ENCODE measurements at places on chromosomes 6 and 20. TPM values are rescaled to one million over a fixed set of nuclear protein-coding genes. Genes with fewer than 3 reads are reported as not detected.

GRCh38 chr6:68194846-68195478, 440.1 kb upstream of the ADGRB3 start:
- DNase-seq: peak; percentile 53

GRCh38 chr6:34897716-34898115, 8.7 kb downstream of the ANKS1A start:
- DNase-seq: no peak

- no peak for DNase-seq
These were observed 14.2 kb downstream of the SLC52A3 start for GRCh38 chr20:753897-754635.

PRPH2 gene
- total RNA-seq: 2.2 TPM

DNA sequence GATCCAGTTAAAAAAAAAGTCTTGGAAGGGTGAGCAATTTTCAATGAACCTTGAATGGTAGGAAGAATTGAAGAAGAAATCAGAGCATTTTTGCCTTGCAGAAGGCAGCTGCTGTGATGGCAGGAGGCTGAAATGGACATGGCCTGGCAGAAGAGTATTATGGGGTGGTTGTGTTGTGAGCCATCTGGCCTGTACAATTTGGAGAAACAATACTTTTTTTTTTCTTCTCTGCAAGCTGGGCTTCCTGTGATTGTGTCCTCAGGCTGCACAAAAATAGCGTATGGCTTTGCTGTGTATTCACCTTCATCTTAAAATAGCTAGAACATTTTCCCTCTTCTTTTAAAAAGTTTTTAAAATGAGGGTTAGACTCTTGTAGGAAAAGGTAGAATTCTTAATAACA, 21.4 kb downstream of the SYCP2L start:
- DNase-seq: no peak

- DNase-seq: no peak
These were observed 395.4 kb upstream of the SOX4 start for GRCh38 chr6:21198032-21198640.

GRCh38 chr20:16216227-16216913, 356.9 kb downstream of the KIF16B start:
- no peak for DNase-seq

DNA sequence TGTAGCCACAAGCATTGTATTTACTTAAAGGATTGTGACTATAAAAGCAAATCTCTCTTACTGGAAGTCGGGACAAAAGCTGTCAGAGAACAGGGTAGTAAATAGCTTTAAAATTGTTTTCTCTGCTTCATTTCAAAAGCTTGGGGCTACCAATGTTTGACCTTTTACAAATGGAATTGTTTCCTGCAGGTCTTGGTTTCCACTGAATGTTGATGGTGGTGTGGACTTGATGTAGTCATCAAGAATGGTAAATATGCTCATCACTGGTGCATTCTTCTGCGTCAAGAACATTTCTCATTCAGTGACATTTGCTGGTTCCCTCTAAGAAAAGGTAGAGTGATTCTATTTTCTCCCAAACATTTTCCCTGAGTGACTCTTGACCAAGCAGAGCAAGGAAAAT, 435.4 kb upstream of the KHDRBS2 start:
- DNase-seq: no peak

- peak; percentile 92 for DNase-seq
These were observed 72.3 kb downstream of the BTBD9 start for GRCh38 chr6:38567436-38567835.

GRCh38 chr6:3290149-3290930, 31.6 kb downstream of the PSMG4 start:
- DNase-seq: peak; percentile 36

- no peak for DNase-seq
These were observed 37.8 kb downstream of the TAF8 start for GRCh38 chr6:42088101-42088591.

DNA sequence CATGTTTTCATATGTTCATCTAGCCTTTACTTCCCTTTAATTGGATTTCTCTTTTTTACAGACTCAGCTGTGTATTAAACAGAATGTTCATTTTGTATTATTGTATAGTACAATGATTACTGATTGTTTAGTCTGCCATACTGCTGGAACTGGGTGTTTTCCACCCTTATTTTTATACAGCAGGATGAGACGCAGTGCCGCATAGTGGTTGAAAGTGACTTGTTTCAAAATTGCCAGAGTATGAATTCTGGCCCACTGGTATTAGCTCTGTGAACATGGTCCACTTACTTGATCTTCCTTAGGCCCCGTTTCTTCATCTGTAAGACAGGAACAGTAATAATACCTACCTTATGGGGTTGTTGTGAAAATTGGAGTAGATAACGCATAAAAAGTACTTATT, 22.1 kb downstream of the AFDN start:
- no peak for DNase-seq

DNA sequence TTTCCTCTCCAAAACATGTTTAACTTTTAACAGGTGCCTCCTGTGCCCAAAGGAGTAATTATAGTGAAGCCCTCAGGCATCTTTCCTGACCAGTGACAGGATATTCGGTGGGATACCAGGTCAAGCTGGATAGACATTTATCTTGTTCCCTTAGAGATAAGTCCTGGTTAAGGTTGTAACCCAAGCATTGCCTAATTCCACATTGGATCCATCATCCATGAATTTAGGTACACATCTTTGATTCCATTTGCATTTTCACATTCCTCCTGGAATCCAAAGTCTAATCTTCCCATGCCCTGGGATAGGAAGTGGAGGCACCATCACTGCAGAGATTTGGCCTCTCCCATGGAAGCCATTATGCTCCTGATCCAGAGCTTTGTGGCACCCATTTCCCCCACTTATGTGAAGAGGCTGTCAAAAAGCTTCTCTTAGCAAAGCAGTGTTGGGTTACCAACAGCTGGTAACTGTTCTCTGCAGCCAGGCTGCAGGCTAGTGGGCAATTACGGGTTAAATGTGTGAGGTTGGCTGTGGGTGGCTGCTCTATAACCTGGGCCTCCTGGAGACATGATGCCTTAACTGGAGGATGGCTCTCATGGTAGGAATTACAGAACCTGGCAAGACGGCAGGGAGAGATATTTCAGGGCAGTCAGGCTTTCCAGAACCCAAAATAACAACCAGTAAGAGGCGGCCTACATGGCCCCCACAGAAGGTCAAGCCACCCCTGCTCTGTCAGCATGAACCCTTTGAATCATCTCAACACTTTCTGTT, 96.9 kb upstream of the VGLL2 start:
- DNase-seq: no peak

SNAI1 gene
- total RNA-seq: 8.9 TPM

COX4I2 gene
- total RNA-seq: 2.5 TPM

DNA sequence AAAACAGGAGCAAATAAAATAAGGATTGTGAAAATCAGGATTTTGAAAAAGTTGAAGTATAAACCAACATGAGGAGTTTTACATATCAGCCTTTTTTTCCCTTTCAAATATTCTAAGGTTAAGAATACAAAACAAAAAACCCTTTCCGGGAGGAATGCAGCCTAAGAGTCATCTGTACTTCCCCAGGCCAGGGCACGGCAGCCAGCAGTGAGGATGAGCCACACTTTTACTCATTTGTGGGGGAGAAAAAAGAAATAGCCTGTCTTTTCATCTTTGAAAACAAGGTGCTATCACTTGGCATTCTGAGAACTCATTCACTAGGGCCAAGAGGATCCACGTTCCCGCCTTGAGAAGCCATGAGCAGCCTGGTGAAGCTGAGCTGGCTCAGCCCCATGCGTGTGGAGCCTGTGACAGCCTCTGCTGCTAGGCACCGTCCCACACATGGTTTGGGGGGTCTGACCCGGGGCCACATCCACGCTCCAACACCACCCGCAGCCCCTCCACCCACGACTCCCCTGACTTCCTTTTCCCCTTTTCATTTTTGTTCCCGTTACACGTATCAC, 11.2 kb downstream of the SLC22A1 start:
- DNase-seq: no peak

CLDN20 gene
- not detected for total RNA-seq

- DNase-seq: no peak
These were observed 384.5 kb upstream of the HSF2 start for GRCh38 chr6:122014961-122015360.

GRCh38 chr20:46427384-46427783, 21.0 kb upstream of the ELMO2 start:
- no peak for DNase-seq

ADGRG6 gene
- 10.2 TPM for total RNA-seq

DNA sequence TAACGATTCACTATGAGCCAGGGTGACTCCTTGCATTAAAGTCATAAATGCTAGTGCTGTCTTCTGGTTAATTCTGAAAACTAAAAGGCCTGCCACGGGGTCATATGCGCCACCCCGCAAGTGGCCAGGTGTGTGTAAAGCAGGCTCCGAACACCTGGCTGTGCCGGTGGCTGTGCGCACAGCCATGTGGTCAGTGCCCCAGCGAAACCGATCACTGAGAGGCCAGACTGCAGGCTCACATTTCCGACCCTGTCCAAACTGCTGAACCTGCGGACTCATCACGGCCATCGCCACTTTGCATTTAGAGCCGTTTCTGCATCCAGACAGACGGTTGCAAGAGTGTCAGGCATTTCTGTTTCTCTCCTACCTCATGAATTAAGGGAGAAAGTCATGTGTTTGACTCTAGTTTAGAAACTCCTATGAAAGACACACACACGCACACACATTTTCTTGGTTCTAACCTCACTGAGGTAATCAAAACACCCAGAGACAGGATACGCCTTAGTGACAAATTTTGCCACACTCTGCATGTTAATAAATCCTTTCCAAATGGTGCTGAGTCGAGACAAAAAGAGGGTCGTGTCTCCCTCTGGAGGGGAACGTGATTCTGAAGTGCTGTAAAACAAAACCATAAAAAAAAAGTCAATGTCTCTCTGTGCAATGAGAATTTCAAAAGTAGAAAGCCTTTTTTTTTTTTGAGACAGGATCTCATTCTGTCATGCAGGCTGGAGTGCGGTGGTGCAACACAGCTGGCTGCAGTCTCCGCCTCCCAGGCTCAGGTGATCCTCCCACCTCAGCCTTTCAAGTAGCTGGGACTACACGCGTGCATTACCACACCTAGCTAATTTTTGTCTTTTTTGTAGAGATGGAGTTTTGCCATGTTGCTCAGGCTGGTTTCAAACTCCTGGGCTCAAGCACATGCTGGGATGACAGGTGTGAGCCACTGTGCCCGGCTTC, 31.0 kb upstream of the TCFL5 start:
- DNase-seq: peak; percentile 26

Data from posterior vena cava (tissue), 2 donors.